A172 (cell line): ENCODE measurements at places on chromosomes 7 and 10. TPM values are rescaled to one million over a fixed set of nuclear protein-coding genes. Genes with fewer than 3 reads are reported as not detected.
A peak's percentile ranks its signal among the peaks of the same experiment; 100 is the strongest.

The IMMP2L gene
- total RNA-seq: 10.8 and 22.6 TPM in 2 replicates

The HDAC9 gene
- 45.7 and 53.6 TPM in 2 replicates for total RNA-seq

The CTNNA3 gene
- under 0.01 TPM in 1 of 2 replicates, not detected in the other for total RNA-seq

The FANK1 gene
- 4.9 and 8.2 TPM in 2 replicates for total RNA-seq

The PRKAR2B gene
- 13.9 and 14.2 TPM in 2 replicates for total RNA-seq

The SPDYE8 gene
- not detected in 2 replicates for total RNA-seq

The SLC18A3 gene
- not detected in 2 replicates for total RNA-seq

GRCh38 chr10:103814105-103814504, 41.3 kb downstream of the SH3PXD2A start:
- DNase-seq: no peak

DNA sequence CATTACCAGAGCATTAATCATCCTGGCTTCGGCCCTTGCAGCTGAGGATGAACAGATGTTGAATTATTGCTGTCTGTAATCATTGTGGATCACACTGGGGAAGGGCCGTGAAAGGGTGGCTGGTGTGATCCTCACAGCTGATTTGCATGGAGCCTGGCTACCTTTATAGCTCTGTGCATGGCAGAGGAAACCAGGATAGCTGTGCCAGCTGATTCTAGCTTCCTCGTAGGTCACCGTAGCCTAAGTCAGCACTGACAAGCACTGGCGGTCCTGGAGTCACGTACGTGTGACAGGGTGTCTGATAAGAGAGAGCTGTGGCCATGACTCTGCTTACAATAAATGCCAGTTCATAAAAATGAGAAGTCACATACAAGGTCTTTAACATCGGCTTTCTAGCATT, 76.5 kb downstream of the INSYN2A start:
- no peak for DNase-seq

- DNase-seq: no peak
Observed at GRCh38 chr7:113996405-113996804, 77.6 kb upstream of the PPP1R3A start.

DNA sequence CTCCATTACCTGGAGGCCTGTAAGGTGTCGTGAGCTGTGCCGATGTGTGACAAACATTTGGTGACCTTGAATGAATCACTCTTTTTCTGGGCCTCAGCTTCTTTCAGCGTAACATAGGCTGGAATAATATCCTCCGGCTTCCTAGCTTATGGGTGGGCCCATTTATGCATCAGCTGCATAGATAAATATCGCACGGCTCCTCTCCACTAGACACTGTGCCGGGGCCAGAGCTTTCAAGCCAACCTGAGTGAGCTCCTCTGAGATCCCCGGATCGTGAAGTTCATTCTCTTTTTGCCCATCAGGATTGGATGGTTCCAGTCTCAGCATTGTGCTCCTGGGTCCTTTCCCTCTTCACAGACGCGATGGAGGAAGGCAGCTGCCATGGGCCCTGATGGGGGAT, 574.3 kb upstream of the FOXK1 start:
- DNase-seq: no peak

DNA sequence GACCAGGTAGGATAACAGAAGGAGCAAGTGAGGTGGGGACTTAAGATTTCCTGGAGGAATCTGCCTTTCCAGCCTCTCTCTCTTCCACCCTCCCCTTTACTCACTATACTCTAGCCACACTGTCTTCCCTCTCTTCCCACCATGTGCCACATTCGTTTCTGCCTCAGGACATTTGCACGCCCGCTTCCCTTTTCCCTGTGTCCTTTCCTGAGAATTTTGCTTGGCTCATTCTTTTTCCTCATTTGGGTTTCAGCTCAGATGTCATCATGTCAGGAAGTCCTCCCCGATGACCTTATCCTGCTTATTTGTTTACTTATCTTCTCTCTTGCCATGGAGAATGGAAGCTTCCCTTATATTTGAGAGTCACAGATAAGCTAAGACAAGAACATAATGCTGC, 363.8 kb downstream of the PRPF18 start:
- DNase-seq: no peak

- DNase-seq: no peak
Observed at GRCh38 chr10:65710306-65710705, 1215.5 kb upstream of the LRRTM3 start.

GRCh38 chr10:60823324-60823723, 45.0 kb downstream of the CDK1 start:
- no peak for DNase-seq

- DNase-seq: no peak
Observed at GRCh38 chr7:8134089-8134733, 127.8 kb downstream of the ICA1 start.

- no peak for DNase-seq
Observed at GRCh38 chr10:75593692-75594556, 162.5 kb downstream of the LRMDA start.

- no peak for DNase-seq
Observed at GRCh38 chr7:140276001-140276400, 99.2 kb upstream of the KDM7A start.

GRCh38 chr10:71840177-71840957, 10.7 kb downstream of the PSAP start:
- DNase-seq: peak; percentile 95

DNA sequence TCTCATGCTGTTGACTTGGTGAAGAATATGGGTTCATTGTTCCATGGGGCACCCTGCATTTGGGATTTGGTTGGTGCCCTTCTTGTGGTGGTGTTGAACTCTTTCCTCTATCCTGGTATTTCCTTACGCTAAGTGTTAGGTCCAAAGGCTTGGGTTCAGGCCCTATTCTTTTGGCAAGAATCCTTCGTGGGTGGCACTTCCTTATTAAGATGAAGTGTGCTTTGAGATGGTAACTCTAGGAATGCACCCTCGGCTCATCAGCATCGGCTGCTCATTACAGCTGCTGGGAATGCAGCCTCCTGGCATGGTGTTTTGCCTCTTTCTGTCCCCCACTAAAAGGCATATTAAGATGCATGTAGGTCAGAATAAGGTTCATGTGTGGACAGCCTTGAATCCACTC, 380.7 kb downstream of the RPS24 start:
- DNase-seq: no peak

- DNase-seq: no peak
Observed at GRCh38 chr10:102620591-102621442, 23.5 kb upstream of the TRIM8 start.

DNA sequence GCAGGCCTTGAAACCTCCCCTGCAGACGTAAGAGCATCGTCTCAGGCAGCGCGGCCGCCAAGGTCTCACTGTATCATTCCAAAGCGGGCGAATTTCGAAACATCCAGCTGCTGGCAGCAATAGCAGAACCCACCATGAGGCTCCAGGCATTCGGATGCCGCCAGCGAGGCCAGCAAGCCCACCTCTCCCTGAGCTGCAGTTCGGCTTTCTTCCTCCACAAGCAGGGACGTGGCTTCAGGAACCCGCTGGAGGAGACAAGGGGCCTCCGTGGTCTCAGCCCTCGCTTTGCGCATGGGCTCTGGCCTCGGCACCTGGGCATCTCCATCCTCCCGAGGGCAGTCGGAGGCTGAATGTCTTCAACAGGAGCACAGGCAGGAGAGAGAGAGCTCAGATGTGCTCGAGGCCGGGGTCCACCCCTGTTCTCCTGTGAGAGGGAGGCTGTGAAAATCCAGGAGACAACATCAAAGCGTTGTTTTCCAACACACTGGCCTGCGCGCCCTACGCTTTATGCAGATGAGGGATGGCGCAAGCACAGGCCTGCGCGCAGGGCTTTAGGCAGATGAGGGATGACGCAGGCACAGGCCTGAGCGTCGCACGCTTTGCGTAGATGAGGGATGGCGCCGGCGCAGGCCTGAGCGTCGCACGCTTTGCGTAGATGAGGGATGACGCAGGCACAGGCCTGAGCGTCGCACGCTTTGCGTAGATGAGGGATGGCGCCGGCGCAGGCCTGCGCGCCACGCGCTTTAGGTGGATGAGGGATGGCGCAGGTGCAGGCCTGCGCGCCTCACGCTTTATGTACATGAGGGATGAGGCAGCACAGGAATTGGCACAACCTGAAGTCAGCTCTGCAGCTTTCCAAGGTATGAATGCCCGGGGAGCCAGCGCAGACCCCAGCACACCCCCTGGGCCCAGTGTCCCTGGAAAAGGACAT, 103.2 kb downstream of the WDR37 start:
- DNase-seq: no peak

- peak; percentile 19 for DNase-seq
Observed at GRCh38 chr7:18421297-18422002, 74.1 kb upstream of the HDAC9 start.

DNA sequence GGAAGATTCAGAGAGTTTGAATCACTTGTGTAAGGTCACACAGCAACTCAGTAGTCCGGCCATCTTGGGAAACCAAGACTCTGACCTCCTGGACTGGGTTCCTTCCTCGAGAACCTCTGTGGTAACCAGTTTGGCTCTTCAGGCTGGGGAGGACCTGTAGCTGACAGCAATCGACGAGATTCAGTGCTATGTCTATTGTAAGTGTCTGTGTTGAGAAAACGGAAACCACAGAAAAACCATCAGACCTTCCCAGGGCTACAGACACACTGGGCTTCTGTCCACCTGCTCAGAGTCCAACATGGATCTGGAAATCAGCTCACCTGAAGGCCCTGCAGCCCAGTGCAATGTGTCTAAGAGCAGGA, 403.7 kb downstream of the RPS24 start:
- DNase-seq: no peak

- no peak for DNase-seq
Observed at GRCh38 chr7:65931685-65932084, 50.3 kb downstream of the GUSB start.

DNA sequence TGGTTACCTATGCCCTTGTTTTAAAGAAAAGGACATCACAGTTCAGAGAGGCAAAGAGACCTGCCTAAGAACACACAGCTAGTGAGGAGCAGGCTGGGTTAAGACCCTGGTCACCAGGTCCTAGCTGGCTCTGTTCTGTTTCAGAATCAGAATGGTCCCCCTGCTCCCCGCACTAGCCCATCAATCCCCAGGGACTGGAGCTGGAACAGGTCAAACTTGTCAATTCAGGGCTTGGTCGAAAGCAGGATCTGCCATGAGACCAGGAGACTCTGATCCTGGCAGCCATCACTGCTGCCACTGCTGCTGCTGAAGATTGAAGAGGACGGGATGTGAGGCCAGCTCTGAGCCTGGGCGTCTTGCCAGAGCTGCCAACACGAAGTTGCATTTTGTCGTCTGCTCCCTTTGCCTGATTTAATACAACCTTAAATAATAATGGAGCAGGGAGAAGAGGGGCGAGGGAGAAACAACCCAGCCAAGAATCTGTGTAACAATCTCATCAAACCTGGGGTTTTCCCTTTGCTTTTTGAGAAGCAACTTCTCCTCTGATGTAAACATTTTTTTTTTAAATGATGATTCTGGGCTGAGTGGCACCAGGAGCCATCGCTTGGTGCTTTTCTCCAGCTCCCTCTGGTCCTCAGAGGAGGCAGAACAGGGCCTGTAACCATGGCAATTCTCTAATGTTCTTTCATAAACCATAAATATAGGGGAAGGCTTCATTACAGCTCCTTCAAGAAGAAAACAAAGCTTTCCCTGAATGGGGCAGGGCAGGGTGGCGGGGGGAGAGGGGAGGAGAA, 119.0 kb upstream of the SORCS3 start:
- no peak for DNase-seq

DNA sequence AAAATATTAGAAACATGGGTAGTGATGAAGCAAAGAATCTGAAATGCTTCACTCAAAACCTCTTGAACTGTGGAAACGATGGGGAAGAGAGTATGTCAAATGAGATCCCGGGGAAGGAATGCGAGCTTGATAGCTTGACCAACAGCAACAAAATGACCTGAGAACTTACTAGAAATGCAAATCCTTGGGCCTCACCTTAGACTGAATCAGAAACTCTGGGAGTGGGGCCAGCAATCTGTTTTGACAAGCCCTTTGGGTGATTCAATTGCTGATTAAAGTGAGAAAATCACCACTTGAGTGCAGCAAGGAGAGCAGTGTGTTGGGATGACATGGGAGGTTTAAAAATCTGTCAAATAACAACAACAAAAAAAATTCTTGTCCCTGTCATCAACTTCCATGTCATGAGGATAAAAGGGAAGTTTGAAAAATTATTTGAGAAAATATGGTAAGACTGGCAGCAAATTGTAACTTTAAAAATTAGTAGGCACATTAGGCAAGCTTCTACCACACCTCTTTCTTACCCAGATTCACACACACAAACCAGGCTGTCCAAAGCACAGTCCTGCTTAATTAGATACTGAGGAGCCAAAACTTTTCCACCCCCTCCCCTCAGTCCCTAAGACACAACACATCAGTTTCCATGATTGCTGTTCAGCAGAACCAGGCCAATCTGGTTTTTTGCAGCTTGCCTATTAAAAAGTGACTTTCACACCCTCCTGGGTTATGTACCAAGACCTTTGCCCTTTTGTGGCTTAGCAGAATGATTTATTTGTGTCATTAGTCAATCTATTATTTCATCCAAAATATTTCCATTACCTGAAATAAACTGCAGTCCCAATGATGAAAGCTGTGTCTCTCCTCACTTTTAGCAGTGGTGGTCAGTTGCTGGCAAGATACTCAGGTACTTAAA, 15.6 kb downstream of the CALCR start:
- peak; percentile 39 for DNase-seq

DNA sequence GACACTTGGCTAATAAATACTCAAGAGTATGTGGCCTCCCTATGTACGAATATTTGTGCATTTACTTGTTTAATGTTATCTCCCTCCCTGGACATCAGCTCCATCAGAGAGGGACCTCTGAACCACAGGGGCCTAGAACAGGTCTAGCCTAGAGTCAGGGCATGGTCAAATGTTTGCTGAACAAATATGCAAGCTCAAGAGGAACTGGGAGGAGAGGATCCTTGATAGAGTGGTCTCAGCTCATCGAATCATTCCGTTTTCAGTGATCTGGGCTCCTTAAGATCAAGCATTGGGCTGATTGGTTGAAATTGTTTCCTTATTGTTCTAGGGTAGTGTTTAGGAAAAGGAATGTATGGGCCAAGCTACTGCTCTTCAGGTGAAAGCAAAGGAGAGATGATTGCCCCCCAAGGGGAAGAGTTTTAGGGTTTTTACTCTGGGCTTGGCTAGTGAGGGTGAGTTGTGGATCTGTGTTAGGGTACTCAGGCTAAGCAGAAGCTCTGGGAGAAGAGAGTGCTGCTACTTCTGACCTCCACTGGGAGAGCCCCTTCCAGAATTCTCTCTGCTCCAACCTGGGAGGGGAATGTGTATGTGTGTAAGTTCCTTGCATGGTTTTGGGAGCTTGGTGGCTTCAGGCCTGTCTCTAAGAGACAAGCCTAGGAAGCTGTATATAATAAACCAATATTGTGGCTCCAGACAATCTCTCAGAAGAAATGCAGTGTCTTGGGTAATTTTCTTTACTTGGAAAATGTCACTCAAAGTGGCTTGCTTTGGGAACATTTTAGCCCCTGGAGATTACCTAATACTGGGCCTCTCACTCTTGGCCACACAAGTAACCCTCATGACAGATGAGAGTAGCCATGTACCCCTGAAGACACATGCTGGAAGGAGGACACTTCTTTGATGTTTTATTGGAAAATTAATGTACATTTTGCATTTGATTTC, 110.0 kb downstream of the EMX2 start:
- no peak for DNase-seq
